ENCODE measurements at places on chromosomes 13 and 19. TPM values are rescaled to one million over a fixed set of nuclear protein-coding genes. Genes with fewer than 3 reads are reported as not detected.

The SIAH3 gene
- 0.69 TPM for polyA plus RNA-seq

The FGF21 gene
- polyA plus RNA-seq, result not detected

The VSTM2B gene
- 0.64 TPM for polyA plus RNA-seq

The KLK15 gene
- polyA plus RNA-seq, result not detected

The ZNF610 gene
- polyA plus RNA-seq, result 11.0 TPM

The FGF14 gene
- 0.56 TPM for polyA plus RNA-seq

DNA sequence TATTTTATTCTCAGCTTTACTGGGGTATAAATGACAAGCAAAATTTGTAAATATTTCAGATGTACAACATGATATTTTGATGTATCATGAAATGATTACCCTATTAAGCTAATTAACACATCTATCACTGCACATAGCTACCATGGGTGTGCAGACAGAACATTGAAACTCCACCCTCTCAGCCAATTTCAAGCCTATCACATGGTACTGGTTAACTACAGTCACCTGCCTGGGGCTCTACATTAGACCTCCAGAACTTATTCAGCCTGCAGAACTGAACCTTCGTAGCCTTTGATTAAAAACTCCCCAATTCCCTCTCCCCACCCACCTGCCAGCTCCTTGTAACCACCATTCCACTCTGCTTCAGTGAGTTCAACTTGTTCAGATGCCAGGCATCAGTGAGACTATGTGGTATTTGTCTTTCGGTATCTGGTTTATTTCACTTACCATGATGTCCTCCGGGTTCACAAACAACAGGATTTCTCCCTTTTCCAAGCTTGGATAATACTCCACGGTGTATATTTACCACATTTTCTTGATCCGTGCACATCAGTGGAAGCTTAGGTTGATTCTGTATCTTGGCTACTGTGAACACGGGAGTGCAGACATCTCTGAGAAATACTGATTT, 19.2 kb downstream of the RAB20 start:
- no peak for DNase-seq

- DNase-seq, result no peak
Observed at GRCh38 chr13:94317063-94317491, 162.4 kb downstream of the DCT start.

- no peak for DNase-seq
Observed at GRCh38 chr19:58572026-58572817, 913 bp downstream of the MZF1 start.

DNA sequence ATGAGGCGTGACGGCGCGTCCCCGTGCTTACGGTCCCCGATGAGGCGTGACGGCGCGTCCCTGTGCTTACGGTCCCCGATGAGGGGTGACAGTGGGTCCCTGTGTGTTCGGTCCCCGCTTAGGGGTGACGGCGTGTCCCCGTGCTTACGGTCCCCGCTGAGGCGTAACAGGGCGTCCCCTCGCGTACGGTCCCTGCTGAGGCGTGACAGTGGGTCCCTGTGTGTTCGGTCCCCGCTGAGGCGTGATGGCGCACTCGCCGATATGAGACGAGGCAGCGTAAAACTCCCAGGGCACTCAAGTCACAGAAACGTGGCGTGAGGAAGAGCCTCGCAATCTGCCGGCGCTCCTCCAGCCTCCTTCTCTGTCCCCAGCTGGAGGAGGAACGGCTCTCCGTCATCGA, 20.9 kb downstream of the CFAP97D2 start:
- no peak for DNase-seq

GRCh38 chr13:19984430-19985218, 26.1 kb downstream of the ZMYM2 start:
- DNase-seq, result peak; percentile 7

DNA sequence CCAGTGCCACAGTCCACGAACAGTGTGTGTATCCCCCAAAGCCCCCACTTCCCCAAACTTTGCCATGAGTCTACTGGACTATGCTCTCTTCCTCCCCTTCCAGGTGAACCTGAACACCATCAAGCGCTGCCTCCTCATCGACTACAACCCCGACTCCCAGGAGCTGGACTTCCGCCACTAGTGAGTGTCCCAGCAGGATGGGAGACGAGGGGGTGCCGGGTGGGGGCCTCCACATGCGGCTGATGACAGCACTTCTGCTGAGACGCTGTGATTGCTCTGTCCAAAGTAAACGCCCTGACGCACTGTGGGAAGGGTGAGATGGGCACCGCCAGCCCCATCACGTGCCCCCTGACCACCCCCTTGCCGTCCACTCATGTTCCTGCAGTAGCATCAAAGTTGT, 2.0 kb upstream of the P2RY11 start:
- no peak for DNase-seq

GRCh38 chr19:13262450-13262849, 112.2 kb downstream of the IER2 start:
- peak; percentile 52 for DNase-seq

DNA sequence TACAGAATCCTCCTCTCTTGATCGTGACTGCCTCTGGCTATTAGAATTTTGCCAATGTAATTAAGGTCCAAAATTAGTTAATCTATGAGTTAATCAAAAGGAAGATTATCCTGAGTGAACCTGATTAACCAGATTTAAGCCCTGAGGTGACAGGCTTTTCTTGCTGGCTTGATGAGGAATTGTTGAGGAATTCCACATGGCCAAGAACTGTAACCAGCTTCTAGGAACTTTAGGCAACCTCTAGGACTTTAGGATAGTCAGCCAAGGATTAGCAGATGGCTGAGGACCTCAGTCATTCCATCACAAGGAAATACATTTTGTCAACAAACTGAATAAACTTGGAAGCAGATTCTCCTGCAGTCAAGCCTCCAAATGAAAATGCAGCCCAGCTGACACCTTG, 84.8 kb downstream of the STOML3 start:
- no peak for DNase-seq

DNA sequence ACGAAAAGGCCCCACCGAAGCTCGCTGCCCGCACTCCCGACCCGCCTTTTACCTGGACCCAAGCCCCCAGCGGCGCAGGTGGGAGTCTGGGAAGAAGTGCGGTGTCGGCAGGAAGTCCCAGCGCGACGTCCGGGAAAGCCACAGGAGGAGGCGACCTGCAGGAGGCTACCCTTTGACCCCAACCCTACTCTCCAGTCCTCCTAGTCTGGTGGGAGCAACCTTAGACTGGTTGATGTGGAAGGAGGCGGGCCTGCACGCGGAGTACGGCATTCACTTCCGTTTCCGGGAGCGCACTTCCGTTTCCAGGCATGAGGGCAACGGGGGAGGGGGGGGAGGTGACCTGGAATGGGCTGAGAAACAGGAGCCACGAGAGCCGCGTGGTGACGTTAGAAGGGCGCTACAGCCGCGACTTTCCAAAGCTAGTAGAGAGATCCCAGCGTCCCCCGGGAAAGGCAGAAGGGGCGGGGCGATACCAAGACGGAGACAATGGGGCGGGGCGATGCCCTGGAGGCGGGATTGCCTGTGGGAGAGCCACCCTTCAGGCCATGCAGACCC, 28.5 kb downstream of the ZNF266 start:
- peak; percentile 86 for DNase-seq

GRCh38 chr13:113819731-113820715, 43.9 kb downstream of the GAS6 start:
- DNase-seq, result no peak

- no peak for DNase-seq
Observed at GRCh38 chr13:62033934-62034333, 618.3 kb upstream of the PCDH20 start.

GRCh38 chr13:113815151-113816058, 48.5 kb downstream of the GAS6 start:
- no peak for DNase-seq

- no peak for DNase-seq
Observed at GRCh38 chr19:3034656-3035541, 5.8 kb upstream of the TLE2 start.

DNA sequence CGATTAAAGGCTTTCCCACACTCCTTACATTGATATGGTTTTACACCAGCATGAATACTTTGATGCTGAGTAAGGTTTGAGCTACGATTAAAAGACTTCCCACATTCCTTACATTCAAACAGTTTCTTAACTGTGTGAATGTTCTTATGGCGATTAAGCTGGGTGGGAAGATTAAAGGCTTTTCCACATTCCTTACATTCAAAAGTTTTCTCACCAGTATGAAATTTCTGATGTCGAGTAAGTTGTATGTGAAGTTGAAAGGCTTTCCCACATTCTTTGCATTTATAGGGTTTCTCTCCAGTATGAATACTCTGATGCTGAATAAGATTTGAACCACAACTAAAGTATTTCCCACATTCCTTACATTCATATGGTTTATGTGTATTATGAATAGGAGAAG, 20.0 kb downstream of the ZNF780B start:
- no peak for DNase-seq

DNA sequence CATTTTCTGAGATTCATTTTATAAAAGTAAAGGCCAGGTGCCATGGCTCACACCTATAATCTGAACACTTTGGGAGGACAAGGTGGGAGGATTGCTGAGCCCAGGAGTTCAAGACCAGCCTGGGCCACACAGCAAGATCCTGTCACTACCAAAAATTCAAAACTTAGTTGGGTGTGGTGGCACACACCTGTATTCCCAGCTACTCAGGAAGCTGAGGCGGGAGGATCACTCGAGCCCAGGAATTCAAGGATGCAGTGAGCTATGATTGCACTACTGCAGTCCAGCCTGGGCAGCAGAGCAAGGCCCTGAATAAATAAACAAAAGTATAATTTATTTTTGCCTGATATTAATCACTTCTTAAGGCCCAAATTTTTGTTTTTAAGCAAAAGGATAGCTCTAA, 40.5 kb downstream of the DHRS12 start:
- no peak for DNase-seq

DNA sequence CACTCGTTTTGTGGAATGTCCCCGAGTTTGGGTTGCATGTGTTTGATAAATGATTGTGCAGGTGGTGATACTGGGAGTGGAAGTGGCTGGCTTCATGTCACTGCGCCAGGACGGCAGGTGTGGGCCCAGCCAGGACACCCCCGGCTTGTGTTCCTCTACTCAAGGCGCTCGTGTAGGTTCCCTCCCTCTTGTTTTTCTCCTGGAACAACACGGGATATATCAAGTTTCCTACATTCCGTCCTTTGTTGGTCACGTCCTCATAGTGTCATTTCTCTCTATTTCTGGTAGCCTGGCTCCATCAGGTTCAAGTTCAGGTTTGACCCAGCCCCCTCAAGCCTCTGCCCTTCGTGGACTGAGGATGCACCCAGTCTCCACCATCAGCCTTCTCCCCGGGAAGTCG, 16.3 kb downstream of the IL17D start:
- DNase-seq, result no peak

GRCh38 chr19:39444598-39445195, 685 bp upstream of the SUPT5H start:
- no peak for DNase-seq
